ENCODE measurements at places on chromosomes 11 and 22.
A peak's percentile ranks its signal among the peaks of the same experiment; 100 is the strongest.

- no peak for DNase-seq
These were observed 76.2 kb downstream of the SLC1A2 start for GRCh38 chr11:35343033-35343598.

- DNase-seq = no peak
These were observed 116.9 kb downstream of the SIK3 start for GRCh38 chr11:116981266-116981885.

DNA sequence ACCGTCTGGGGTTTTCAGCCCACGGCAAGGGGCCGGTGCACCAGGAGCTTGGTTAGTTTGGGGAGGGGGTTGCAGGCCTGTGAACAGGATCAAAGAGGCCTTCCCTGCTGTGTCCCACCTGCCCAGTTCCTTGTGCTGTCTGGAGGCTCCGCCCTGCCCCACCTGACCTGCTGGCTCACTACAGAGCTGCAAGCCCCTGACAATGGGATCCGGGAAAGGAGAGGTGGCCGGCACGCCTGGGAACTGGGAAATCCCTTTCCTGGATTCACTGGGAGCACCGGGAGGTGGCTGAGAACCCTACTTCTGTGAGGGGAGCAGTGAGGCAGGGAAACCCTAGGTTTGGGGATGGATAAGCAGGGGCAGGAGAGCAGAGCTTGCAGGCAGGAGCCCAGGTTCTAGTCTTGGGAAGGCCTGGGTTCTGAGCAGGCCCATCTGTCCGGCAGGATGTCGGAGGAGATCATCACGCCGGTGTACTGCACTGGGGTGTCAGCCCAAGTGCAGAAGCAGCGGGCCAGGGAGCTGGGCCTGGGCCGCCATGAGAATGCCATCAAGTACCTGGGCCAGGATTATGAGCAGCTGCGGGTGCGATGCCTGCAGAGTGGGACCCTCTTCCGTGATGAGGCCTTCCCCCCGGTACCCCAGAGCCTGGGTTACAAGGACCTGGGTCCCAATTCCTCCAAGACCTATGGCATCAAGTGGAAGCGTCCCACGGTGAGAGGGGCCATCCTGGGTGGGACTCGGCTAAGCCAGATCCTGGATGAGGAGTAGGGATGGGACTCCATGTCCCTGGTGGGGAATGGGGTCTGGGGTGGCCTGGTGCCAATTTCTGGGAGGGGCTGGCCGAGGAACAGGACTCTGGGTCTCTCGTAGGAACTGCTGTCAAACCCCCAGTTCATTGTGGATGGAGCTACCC is 786 bp downstream of the CAPN1 start:
- no peak for DNase-seq

DNA sequence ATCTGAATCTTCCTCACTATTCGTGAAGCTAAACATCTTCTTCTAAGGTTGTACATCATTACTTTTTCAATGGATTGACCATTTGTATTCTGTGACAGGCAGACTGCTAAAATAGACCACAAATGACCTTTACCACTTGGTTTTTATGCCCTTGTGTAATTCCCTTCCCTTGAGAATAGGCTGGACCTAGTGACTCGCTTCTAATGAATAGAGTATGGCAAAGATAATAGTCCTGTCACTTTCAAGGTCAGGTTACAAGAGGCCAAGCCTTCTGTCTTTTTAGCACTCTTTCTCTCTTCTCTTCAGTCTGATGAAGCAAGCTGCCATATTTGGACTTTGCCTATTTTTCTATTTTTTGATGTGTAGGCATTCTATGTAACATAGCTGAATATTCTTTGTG is 492.9 kb downstream of the SOX6 start:
- no peak for DNase-seq

- no peak for DNase-seq
These were observed 2.9 kb upstream of the TTC36 start for GRCh38 chr11:118524356-118524755.

DNA sequence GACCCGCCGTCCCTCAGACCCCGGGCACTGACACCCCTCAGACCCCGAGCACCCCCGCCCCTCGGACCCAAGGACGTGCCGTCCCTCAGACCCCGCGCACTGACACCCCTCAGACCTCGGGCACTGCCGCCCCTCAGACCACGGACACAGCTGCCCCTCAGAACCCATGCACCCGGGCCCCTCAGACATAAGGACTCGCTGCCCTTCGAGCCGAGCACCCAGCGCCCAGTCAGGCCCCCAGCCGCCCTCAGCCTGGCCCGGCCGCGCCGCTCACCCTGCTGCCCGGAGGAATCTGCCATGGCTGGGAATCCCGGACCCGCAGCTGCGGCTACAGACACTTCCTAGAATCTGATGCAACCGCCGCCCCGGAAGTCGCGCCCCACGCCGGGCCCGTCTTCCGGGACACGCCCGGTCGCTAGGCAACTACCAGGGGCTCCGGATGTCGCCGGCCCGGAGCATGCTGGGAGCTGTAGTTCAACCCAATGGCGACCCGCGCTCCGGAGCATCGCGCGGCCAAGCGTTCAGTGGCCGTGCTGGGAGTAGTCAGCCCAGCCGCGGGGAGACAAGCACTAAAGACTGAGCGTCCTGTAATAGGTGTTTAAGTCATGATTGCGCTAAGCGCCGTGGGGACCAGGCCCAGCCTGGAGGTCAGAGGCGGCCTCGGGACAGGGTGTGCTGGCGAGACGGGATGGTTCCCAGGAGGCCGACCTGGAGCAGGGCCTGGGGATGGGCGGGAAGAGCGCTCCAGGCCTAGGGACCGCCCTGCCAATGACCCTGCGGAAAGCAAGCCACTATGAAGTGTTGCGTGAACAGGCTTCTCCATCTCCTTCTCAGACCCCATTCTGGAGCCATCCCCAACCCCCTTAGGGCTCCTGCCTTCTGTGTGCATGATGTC is at the start of gene CARS1:
CARS1 (minus strand) TSS at position 355 of the 895 bp plus-strand sequence; CDS start at position 299, 56 bp downstream.
- DNase-seq = peak; percentile 86

GRCh38 chr11:72203163-72203562 is 11.2 kb downstream of the FOLR1 start:
- no peak for DNase-seq

DNA sequence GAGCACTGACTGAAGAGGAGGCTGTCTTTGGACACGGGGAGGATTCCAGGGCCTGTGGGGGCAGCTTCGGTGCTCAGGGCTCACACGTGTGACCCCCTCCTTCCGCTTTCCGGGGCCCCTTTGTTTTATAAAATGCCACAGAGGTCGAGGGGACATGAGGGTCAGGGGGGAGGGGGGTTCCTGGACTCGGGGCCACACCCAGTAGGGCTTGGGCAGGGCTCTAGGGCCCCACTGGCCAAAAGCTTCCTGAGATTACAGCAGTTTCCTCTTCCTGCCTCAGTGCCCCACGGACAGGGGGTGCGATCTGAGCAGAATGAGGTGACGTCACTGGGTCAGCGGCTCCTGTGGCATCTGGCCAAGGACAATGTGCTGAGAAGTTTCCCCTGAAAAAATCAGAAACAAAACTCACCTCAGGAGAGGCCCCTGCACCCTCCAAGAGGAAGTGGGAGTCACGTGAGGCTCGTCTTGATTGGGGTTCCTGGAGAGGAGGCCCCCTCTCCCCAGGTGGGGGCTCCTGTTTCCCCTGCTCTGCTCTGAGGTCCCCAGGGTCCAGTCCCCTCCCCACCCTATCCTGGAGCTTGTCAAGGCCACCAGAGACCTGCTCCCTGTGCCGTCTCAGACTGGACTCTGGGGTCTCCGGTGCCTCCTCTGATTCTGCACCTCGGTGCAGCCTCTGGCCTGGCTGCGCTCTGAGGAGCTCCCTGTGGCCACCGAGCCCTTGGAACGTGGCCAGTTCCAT is 6.4 kb upstream of the IFITM3 start:
- no peak for DNase-seq

- no peak for DNase-seq
These were observed 29.5 kb downstream of the DKK3 start for GRCh38 chr11:11978792-11979487.

GRCh38 chr22:17562906-17563870 is at the start of gene SLC25A18:
Gene SLC25A18 (plus strand): TSS chr22:17563498. CDS start chr22:17579945, 16,447 bp downstream.
- no peak for DNase-seq

GRCh38 chr11:48049036-48049435 is 68.7 kb downstream of the PTPRJ start:
- no peak for DNase-seq

- DNase-seq = no peak
These were observed 84.7 kb upstream of the HEPHL1 start for GRCh38 chr11:93936460-93936859.

GRCh38 chr11:72314600-72315392 is 70.8 kb upstream of the PHOX2A start:
- DNase-seq = no peak

GRCh38 chr11:86990515-86990914 is 35.3 kb upstream of the FZD4 start:
- DNase-seq = no peak

DNA sequence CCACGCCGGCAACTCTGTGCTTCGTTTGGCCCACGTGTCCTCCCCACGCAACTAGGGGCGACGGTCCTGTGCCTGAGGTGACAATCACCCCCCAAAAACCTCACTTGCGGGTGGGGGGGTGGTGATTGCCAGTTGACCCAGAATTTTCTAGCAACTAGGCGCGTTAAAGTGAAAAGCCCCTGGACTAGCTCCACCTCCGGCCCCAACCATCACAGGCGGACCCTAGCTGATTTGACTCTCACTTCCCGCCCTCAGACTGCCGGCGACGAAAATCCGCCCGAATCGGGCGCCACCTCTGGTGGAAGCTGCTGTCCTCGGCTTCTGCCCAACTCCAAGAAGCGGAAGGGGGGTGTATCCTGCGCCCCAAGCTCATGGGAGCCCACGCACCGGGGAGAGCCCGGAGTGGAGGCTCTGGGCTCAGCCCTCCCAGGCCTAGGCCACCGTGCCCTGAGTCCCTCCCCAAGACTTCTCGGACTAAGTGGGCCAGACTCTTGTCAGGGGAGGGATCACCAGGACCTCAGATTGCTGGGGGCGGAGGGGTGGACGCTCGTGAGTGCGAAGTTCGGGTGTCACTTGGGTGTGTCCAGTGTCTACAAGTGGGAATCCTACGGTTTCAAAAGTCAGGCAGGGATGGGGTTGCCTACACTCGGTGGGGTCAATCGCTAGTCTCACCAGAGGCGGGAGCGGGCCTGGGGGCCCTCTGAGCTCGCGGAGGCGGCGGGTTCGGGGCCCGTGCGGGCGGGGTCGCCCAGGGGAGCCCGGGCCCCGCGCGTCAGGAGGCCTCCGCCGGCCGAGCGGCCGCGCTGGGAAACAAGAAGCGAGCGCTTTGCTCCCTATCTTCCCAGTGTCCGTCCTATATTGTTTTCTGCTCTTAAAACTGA is 12.3 kb downstream of the PAX6 start:
- no peak for DNase-seq

GRCh38 chr11:35348898-35349687 is 70.3 kb downstream of the SLC1A2 start:
- DNase-seq = no peak

DNA sequence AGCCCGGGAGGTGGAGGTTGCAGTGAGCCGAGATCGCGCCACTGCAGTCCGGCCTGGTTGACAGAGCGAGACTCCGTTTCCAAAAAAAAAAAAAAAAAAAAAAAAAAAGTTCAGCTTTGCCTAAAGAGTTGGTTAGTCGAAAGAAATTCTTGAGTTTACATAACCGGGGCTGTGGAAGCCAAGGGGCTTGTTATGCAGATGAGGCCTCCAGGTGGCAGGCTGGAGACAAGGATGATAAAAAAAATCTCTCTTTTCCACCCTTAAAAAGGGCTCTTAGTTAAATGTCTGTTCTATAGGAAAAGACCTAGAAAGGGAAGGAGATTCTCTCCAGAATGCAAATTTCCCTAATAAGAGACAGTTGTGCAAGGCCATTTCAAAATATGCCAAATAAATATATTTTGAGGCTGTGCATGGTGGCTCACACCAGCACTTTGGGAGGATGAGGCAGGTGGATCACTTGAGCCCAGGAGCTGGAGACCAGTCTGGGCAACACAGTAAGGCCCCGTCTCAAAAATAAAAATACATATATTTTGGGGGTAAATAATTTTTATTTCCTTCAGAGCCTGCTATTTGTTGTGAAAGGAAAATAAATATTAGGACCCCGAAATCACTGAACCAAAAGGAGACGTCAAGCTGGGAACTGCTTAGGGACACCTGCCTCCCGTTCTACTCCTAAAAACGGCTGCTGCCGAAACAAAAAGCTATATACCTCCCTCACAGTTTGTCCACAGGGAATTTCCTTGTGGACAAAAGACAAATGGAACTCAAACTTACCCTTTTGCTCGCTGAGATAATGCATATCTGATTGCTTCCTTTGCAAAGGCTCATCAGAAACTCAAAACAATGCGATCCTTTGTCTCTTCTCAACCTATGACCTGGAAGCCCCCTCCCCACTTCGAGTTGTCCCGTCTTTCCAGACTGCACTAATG is 2.4 kb upstream of the IFITM2 start:
- peak; percentile 72 for DNase-seq

DNA sequence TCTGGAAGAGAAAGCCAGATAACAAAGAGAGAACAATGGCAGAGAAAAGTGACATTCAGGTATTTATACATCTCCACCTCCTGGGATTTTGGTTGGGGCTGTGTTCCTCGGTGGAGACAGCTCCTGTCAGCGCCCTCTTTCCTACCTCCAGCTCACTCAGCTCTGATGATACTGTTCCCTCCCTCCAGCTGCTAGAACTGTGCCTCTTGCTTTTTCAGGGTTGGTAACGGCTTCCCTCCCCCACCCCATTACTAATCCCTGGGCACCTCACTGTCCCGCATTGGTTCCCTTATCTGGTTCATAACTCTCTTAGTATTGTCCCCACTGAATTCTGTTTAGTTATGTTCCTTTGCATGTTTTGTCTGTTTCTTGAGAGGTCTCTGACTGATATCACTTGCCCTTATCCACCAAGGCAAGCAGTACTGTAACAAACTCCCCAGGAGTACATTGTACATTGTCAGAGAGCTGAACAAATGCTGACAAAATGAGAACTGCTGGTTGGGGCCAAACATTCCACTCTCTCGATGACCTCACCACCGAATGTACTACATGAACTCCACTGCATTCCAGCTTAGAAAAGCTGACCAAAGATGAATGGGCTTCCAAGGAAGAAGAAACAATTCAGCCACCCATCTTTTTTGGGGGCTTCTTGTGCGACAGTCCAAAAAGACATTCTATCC is 5.7 kb upstream of the FBXO3 start:
- DNase-seq = peak; percentile 55

DNA sequence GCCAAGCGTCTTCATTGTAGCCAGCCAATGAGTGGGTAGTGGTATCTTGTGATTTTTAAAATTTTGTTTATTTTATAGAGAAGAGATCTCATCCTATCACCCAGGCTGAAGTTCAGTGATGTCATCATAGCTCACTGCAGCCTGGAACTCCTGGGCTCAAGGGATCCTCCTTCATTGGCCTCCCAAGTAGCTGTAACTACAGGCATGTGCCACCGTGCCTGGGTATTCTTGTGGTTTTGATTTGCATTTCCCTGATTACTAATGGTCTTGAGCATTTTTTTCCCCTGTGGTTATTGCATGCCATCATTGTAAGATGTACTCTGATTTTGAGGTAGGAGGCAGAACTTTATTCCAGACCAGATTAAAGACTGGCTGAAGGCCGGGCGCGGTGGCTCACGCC is 2.4 kb upstream of the DENND6B start:
- DNase-seq = no peak

DNA sequence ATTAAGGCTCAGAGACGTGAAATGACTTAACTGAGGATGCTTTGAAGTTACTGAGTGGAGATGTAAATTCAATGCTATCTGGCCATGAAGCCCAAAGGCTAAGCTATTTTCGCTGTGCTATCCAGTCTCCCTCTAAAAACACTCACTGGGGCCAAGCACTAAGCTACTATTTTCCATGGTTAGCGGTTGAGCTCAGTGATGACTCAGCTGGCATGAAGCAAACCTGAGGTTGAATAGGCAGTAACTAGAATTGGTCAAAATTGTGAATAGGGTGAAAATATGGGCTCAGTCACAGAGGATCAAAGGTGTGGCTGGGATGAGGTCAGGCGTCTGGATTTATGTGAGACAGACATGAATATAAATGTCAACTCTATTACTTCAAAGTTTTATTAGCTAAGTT is 564.2 kb upstream of the KIRREL3 start:
- no peak for DNase-seq

GRCh38 chr11:59555601-59556114 is 44.3 kb downstream of the OR4D9 start:
- DNase-seq = no peak

Measured in AG04450 (cell line).